ENCODE measurements at places on chromosomes 4 and X.
A peak's percentile ranks its signal among the peaks of the same experiment; 100 is the strongest.

- DNase-seq: no peak
These were observed 468.7 kb upstream of the FAM241A start for GRCh38 chr4:111676533-111676932.

DNA sequence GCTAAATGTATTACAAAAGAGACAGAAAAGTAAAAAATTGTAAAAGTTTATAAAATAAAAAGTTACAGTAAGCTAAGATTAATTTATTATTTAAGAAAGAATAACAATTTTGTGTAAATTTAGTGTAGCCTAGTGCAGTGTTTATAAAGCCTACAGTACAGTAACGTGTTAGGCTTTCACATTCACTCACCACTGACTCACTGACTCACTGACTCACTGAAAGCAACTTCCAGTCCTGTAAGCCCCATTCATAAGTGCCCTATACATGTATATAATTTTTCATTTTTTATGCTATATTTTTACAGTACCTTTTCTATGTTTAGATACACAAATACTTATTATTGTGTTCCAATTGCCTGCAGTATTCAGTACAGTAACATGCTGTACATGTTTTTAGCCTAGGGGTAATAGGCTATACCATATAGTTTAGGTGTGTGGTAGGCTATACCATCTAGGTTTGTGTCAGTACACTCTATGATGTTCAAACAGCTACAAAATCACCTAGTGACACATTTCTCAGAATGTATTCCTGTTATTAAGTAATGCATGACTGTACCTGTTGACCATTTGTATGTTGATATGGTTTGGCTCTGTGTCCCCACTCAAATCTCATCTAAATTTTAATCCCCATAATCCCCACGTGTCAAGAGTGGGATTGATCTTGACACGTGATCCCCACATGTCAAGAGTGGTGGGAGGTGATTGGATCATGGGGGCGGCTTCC lies 57.9 kb downstream of the CFAP299 start:
- DNase-seq: no peak

GRCh38 chrX:112218388-112218787 lies 135.8 kb upstream of the TRPC5 start:
- no peak for DNase-seq

DNA sequence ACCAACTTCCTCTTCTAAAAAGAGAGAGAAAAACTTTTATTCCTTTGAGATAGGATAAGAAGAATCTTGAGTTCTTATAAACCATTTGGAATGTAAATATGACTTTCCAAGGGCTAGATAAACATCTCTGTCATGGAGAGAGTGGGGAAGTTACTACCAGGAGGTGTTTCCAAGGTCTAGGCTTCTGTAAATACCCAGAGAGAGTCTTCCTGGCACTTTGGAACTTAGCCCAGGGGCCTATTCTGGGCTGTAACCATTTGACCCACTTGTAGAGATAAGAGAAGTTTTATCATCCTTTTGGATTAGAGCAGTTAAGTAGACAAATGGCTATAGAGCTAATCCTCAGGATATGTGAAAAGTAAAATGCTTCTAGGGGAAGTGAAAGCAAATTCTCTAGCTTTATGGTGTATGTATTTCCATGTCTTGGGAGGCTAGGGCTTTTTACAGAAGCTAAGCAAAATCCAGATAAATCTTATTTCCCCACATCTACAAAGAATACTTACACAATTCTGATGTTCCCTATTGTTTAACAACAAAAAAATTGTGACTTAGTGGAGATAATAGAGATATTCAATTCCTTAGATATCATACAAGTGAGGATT lies 51.1 kb downstream of the MCUB start:
- no peak for DNase-seq

GRCh38 chrX:49071877-49072711 lies 1.7 kb downstream of the PRAF2 start:
- no peak for DNase-seq

- DNase-seq: no peak
These were observed 31.6 kb downstream of the TIGD2 start for GRCh38 chr4:89142691-89143669.

- no peak for DNase-seq
These were observed 1.8 kb upstream of the FRMPD3 start for GRCh38 chrX:107447642-107448041.

GRCh38 chrX:107978707-107979307 lies 3.4 kb downstream of the TEX13B start:
- no peak for DNase-seq

DNA sequence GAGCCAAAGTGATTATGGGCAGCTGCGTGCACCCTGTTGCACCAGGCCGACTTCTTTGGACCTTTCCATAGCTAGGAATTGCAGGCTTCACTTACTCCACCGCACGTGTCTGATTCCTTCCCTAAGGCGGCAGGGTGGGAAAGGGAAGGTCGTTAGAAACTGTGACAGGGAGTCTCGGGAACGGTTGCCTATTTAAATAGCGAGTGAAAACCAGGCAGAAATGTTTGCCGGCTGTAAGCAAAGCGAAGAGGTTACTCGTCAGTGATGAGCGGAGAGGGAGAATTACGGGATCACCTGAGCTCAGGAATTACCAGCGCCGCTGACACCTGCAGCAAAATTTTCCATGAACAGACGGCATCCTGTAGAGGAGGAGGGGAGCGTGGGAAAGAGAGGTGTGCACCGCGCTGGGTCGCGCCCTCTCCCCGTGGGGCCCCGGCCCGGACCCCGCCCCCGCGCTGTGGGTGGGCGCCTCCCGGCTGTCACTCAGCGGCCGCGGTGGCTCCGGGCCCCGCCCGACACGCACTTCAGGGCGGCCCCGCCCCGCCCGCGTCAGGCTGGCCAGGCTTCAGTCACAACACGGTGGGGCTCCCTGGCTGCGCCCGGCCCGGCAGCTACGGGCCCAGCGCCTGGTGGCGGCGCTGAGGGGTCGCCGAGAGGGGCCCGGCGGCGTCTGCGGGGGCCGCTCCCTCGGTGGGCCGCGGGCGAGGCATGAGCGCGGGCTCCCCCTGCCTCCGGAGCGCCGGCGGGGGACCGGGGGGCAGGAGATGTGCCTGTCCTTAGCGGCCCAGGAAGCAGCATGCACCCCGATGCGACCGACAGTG lies at the start of gene SNX25:
TSS of gene SNX25 (plus strand) at position 568 of the 821 bp plus-strand sequence. CDS start at position 797, 229 bp downstream.
- peak; percentile 88 for DNase-seq

GRCh38 chrX:14356401-14356800 lies 172.9 kb upstream of the GLRA2 start:
- no peak for DNase-seq

DNA sequence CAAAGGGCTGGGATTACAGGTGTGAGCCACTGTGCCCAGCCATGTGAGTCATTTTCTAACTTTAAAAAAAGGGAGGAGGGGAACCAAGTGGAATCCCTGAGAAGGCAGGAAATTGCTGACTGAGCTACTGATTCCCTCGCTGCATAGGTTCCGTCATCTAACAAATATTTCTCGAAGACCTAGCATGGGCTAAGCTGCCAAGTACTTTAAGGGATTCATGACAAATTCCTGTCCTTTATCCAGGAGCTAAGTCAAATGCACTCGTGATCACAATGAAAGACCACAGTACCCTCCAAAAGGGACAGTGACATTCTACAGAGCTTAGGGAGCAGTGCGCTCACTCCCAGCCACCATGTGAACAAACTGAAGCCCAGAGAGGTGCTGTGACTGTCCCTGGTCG lies 33.2 kb upstream of the MAN2B2 start:
- no peak for DNase-seq

DNA sequence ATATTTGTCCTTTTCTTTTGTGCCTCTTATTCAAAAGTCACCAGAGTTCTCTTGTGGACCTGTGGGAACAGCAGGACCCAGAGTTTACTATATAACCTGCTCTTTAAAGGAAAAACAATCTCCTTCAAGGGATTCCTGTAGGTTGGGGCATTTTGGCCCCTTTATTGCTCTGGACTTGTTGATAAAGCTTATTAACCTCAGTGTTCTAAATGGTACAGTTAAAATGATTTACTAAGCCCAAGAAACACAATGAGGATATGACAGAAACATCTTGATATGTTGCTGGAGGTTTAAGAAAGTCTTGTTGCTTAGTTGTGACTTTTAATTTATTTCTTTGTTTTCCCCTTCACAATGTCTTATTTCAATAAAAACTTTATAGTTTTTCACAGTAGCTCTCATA lies 46.8 kb downstream of the SLIT2 start:
- DNase-seq: no peak

DNA sequence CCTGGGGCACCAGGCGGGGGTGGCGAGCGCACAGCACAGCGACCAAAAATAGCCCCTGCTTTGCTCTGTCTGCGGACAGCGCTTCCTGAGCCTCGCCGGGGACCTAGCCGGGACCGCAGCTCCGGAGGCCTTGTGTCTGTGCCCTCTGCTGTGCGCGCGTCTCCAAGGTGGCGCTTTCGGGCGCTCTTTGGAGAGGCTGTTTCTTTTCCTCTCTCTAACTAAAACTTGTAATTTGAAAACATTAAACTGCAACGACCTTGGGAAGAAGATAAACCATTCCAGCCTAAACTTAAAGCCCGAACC lies 3.4 kb downstream of the ARX start:
- DNase-seq: no peak

- no peak for DNase-seq
These were observed 200.4 kb upstream of the PITX2 start for GRCh38 chr4:110823251-110823650.

DNA sequence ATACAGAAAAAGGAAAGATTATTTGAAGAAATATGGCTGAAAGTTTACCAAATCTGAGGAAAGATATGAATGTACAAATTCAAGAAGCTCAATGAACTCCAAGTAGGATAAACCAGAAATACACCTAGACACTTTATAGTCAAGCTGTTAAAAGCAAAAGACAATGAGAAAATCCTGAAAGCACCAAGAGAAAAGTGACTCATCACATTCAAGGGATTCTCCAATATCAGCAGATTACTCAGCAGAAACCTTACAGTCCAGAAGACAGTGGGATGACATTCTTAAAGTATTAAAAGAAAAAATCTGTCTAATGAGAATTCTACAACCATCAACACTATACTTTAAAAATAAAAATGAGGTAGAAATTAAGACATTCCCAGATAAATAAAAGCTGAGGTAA lies 223.8 kb upstream of the ZCCHC13 start:
- DNase-seq: no peak
